CD4-positive, alpha-beta T cell (primary cell): ENCODE measurements at places on chromosomes 4 and X.

DNA sequence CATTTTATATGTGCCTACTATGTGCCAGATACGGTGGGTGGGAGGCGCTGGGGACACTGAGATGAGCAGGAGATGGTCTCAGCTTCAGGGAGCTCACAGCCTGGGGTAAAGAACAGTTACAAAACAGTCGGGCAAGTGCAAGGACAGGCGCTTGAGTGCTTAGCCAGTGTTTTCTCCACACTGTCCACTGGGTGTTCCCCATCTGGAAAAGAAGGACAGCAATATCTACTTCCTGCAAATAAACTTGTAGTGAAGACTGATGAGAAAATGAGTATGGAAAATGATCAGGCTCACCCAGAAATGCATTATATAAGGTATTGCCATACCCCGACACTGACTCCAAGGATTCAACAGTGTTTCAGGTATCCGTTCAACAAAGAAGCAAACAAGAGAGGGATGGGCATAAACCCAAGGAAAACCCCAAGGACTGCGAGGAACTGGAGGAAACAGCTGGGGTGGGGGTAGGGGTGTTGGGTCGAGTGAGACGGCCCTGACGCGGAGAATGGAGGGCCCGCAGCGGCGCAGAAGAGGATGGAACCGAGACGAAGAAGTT is 835 bp downstream of the TMEM185A start:
- no peak for DNase-seq

DNA sequence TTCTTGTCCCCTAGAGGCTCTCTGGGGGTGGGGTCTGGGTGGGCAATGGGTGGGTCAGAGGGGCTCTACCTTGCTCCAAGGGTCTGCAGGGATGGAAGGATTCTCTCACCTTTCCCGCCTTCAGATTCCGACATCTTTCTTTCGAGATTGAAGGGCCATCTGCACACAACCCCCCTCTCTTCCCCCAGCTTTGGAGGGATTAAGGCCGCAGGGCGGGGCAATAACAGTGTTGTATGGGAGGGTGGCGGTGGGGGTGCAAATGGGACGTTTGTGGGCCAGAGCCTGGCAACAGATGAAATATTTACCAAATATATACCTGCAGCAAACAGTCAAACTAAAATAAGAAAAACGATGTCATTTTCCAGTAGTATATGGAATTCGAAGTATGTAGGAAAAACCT is at the start of gene CACNA1F:
CACNA1F (minus strand) TSS at position 165 of the 400 bp plus-strand sequence; CDS start at position 134, 31 bp downstream.
- DNase-seq, result no peak

DNA sequence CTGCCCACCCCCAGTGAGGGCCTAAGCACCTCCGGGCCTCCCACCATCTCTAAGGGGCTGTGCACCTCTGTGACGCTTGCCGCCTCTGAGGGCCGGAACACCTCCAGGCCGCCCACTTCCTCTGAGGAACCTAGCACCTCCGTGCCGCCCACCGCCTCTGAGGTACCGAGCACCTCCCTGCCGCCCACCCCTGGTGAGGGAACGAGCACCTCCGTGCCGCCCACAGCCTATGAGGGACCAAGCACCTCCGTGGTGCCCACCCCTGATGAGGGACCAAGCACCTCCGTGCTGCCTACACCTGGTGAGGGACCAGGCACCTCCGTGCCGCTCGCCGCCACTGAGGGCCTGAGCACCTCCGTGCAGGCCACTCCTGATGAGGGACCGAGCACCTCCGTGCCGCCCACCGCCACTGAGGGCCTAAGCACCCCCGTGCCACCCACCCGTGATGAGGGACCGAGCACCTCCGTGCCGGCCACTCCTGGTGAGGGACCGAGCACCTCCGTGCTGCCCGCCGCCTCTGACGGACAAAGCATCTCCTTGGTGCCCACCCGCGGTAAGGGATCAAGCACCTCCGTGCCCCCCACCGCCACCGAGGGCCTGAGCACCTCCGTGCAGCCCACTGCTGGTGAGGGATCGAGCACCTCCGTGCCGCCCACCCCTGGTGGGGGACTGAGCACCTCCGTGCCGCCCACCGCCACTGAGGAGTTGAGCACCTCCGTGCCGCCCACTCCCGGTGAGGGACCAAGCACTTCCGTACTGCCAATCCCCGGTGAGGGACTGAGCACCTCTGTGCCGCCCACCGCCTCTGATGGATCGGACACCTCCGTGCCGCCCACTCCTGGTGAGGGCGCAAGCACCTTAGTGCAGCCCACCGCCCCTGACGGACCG is 977 bp downstream of the MAGEE1 start:
- peak; percentile 27 for DNase-seq

- DNase-seq, result no peak
Measured at GRCh38 chrX:33218819-33219218, 7.5 kb upstream of the DMD start.

DNA sequence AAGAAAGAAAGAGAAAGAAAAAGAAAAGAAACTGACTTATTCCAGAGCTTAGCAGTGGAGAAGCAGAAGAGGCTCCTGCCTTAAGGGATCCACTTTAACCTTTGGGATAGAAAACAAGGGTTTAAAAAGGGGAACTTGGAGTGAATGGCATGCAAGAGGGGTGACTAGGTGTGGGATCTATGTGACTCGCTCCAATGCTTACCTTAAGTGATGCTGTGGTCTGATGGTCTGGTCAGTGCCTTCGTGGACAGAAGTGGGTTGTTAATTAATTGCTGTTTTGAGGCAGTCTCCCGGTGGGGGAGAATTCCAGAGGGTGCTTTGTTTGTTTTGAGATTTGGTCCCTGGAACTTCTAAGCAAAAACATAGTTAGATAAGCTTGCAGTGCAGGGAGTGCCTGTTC is 21.1 kb upstream of the RHOXF1 start:
- DNase-seq, result no peak

- no peak for DNase-seq
Measured at GRCh38 chr4:159145992-159146330, 43.1 kb downstream of the RAPGEF2 start.

- no peak for DNase-seq
Measured at GRCh38 chr4:17234678-17235077, 277.2 kb downstream of the QDPR start.
